Stimulated activated CD8-positive, alpha-beta memory T cell treated with anti-CD3 and anti-CD28 coated beads, Interleukin-15, amount 100 ng/mL, for 48 hours (primary cell): ENCODE measurements at places on chromosomes 7 and 10.
A peak's percentile ranks its signal among the peaks of the same experiment; 100 is the strongest.

- DNase-seq: no peak
Measured at GRCh38 chr10:72186258-72186981, 29.4 kb upstream of the ANAPC16 start.

DNA sequence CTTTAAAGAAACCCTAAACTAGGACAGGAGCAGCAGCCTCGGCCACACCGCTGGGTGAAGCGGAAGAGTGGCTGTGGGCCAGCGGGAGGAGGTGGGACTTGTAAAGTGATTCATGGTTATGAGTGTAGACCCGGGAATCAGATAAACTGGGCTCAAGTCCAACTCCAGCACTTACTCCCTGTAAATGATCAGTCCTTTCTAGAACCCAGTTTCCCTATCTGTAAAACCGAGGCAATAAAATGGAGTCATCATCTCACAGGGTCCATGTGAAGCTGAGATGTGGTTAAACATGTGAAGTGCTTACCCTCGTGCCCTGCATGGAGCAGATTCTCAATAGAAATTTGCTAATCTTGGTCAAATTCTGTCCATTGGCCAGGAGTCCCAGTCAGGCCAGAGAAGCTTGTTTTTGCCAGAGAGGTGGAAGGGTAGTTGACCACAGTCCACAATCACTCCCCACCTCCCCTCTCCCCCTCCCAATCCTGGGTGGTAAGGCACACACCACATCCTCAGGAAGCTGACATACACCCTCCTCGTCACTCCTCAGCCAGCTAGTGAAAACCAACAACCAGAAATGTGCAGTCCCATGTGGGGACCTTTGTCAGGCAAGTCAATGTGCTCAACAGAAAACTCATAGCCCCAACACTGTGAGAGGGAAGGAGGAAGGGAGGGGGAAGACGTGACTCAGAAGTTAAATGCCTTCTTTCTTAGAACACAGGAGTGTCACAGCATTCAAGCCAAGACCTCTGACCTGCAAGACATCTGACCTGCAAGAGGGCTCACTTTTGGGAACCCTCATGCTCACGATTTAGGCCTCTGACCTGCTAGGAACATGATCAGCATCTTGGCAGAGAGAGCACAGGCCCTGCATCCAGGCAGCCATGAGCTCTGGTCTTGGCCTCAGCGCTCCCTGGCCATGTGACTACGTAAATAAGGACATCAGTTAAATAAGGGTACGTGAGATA lies 145.1 kb downstream of the PLXNA4 start:
- peak; percentile 63 for DNase-seq

DNA sequence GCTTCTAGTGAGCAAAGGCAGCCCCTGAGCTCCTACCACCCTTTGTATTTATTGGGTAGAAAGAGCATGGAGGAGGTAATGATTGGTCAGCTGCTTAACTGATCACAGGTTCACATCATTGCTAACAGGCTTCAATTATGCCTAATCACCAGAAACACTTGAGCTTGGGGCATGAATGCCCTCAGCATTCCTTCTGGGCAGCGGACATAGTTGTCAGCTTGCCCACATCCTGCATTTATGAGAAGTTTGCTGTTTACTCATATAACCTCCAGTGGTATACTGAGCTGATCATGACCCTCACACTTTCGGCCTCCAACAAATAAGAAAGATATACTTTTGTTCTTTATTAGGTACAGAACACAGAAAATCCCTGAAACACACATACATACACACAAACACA lies 140.3 kb upstream of the ODAD2 start:
- DNase-seq: no peak

GRCh38 chr10:44576702-44577191 lies 191.8 kb upstream of the CXCL12 start:
- DNase-seq: no peak

- DNase-seq: no peak
Measured at GRCh38 chr10:117504562-117504961, 38.0 kb upstream of the EMX2 start.

- no peak for DNase-seq
Measured at GRCh38 chr10:58930500-58930899, 245.9 kb upstream of the PHYHIPL start.

- no peak for DNase-seq
Measured at GRCh38 chr7:148978091-148978490, 50.2 kb downstream of the PDIA4 start.

DNA sequence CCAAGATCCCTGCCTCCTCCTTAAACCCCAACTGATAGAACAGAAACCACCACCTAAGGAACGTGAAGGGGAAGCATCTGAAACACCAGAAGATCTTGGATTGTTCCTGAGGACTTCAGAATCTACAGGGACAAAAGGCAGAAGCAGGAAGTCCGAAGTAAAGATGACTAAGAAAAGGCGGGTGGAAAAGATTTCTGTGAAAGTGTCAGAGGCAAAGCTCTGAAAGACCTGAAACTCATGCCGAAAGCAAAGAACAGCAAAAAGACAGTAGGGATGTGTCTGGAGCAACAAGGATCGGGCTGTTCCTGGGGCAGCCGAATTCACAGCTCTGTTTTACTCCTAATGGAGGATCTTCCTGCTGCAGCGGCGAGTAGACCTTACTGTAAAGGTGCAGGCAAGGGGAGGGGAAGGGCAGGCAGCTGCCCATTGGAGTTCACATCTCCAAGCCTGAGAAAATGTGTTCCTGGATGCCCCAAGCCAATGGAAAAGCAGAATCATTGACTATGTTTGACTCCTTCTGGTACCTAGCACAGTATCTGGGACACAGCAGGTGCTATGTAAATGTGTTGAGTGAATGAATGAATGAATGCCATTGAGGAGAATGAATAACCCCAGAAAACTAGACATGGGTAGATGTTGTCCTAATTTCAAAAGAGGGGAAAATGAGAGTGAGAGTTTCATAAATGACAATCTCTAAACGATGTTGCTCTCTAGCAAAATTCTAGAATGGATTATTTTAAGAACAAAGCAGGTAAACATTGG lies 40.4 kb downstream of the PDIA4 start:
- DNase-seq: no peak

- DNase-seq: no peak
Measured at GRCh38 chr7:150443793-150444540, 6.5 kb upstream of the GIMAP8 start.

DNA sequence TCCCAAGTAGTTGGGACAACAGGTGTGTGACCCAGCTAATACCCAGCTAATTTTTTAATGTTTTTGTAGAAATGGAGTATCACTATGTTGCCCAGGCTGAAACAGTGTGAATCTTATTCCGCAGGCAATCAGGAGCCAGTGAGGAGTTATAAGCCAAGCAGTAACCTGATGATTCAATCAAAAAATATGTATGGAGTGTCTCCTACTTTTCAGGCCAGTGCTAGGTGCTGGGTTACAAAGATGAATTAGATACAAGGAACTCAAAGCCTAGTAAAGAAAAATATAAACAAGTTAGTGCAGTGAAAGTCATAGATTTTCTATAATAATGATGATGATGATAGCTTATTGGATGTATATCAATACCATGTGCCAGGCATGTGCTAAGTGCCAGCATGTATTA lies 13.2 kb upstream of the IFRD1 start:
- DNase-seq: no peak

DNA sequence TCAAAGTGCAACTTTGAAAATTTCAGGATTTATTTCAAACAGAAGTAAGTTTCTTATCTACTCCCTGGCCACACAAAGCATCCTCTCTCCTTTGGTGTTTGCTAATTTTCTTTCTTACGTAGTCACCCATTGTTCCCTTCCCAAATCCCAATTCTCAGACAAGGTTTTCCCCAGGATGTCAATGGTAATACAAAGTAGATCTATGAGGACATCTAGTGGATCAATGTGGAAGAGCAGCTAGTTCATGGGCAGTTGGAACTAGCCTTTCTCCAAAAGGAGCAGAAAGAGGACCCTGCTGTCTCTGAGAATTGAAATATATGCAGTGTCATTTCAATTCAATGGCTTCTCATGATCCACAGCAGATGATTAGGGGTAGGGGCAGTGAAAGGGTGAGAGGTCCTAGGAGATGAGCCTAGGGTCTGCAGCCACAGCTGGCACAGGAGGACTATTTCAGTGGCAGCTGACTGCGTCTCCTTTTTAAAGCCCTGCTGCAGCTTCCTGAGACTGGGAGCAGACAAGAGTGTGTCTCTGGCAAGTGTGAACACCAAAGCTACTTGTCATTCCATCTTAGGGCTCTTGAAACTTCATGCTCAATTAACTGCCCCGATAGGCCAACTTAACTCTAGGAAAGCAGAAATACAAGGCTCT lies 632.6 kb downstream of the KCNMA1 start:
- DNase-seq: no peak

DNA sequence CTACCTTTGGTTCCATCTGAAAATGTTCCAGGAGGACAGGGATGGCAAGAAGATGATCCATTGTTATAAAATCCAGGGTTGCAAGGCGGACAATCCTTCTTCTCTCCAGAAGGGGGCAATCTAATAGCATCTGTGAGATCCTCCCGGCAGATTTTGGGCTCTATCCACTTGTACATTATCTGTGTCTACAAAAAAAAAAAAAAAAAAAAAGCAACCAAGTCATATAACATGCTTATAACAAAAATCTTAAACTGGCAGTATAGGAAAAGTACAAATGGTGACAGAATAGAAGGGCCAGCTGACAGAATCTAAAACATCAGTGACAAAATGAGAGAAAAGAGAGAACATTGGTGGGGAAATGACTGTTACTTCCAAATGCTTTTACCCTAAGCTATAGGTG lies 132.7 kb downstream of the ELAPOR2 start:
- no peak for DNase-seq

DNA sequence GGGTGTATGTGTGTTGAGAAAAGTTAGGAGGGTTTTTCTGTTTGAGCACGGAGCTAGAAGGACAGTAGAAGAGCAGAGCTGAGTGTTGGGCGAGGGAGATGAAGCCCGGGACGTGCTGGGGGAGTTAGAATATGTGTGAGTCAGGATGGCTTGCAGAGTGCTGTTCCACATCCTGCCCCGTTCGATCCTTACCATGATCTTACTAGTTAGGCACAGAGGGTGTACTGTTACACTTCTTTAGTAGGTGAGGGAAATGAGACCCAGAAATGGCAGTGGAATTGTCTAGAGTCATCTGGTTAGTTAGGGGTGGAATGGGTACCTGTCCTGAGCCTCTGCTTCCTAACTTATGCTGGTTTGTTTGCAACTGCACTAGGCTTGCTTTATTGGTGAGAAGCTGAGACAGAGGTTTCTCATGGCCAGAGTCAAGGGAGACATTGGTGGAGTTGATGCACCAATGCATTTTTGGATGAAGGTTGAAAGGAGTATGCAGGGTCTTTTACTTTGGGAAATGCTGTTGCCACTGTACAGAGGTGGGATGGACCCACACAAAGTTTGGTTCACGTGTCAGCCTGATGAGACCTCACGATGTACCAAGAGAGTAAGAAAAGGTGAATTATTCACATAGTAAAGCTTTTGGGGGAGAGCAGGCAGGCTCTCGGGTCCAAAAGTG lies 42.4 kb downstream of the CCNY start:
- DNase-seq: no peak
